Subcutaneous preadipocyte (primary cell): ENCODE measurements at places on chromosomes 5 and 9. TPM values are rescaled to one million over a fixed set of nuclear protein-coding genes. Genes with fewer than 3 reads are reported as not detected.

FAM193B gene
- 29.4 and 30.7 TPM in 2 replicates for total RNA-seq

ADGRV1 gene
- under 0.01 and 0.20 TPM in 2 replicates for total RNA-seq

OGN gene
- total RNA-seq = 0.39 and 4.0 TPM in 2 replicates

FIBCD1 gene
- total RNA-seq = 1.8 and 2.2 TPM in 2 replicates

DRD1 gene
- not detected in 2 replicates for total RNA-seq

PCDHGB4 gene
- 5.9 and 8.8 TPM in 2 replicates for total RNA-seq

PCA3 gene
- total RNA-seq = under 0.01 TPM in 2 replicates
